Activated CD4-positive, alpha-beta T cell treated with anti-CD3 and anti-CD28 coated beads, Interleukin-2, amount 50 U/mL, for 48 hours (primary cell): ENCODE measurements at places on chromosomes 4 and X.

GRCh38 chr4:112142182-112142581, 3.1 kb upstream of the FAM241A start:
- no peak for DNase-seq

DNA sequence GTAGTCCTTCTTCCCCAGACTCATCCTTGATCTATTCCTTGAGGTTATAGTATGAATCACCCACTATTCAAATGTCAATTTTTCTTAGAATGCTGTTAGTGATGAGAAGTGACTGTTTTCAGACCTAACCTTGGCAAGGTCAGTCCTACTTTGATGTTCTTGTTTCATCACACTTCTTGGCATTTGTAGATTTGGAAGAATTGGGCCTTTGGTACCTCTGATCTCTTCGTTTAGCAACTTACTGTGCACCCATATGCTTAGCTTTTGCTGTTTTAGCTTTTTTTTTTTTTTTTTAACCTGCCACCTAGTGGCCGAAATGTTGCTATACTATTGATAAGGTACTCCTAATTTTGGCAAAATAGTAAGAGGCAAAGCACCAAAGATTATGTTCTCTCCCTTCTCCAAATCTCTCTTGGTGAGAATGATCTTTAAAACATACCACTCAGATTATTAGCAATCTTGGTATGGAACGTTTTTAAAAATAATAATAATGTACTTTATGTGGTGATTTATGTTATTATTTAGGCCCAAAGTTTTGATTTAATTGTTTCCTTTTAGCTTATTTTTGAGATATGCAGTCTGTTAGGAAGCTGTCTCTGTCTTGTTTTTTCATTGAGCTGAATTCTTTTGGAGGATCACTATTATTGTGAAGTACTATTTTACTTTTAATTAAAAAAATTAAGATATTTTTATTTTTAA, 16.6 kb downstream of the DCK start:
- no peak for DNase-seq

DNA sequence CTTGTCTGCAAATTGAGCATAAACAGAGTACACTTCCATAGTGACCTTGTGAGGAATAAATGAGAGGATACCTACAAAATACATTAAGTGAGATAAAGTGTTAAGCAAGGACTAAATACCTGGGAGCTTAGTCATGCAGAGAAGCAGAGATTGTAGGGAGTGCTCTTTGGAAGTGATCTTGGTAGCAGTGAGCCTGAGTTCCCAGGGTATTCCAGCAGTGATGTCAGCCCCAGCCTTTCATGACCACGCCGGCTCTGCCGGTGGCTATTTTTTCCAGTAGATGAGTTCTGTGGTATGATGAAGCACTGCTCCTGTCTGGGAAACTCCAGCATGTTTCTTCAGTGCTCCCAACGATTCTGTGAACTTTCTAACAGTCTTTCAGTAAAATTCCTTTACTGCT, 391.5 kb upstream of the IGFBP7 start:
- DNase-seq, result no peak

DNA sequence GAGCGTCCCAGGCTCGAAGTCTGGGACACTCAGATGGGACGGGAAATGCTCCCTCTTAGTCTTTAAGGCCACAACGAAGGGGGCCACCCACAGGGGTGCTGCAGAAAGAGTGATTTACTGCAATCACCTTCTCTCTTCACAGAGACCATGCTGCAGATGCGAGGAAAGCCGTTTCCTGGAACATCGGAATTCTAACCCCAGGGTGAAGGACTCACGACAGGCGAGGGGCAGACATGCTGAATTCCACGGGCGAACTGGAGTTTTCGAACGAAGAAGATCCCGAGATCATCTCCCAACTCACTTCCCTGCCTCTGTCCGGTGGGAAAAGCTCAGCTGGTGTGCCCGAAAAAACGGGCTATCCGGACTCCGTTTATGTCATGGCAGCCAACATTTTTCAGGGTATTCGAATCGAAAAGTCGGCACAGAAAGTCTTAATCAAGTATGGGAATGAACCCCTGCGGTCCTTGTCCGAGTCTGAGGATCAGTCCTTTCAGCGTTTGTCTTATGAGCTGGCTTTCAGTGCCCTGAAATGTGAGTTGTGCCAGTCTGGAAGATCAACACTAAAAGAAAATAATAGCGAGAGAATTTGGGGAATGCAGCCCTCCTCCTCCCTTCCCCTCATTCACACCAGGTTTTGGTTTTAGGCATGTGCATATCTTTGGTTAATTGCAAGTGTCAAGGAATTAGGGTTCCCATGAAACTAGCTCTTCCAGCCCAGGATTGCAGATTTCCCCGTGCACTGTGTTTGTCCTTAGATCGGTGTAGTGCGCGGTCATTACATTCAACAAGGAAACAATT, 905 bp downstream of the NSUN7 start:
- DNase-seq, result no peak

- no peak for DNase-seq
Measured at GRCh38 chr4:93199492-93199891, 629.1 kb upstream of the ATOH1 start.

DNA sequence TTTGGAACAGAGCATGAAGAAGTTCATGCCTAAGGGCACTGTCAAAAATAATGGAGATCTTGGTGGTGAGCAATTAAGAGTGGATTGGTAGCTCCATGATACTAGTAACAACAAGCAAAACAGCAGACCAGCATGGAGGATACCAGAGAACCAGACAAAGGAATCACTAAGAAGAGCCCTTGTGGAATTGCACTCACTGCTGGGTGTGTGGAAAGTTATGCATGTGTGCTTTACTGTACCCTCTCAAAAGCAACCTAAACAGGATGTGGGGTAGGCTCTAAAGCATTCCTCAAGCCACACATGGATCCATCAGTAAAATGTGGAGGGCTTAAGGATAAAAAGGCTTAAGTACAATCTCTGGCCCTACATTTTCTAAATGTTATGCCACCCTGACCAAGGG, 69.5 kb downstream of the AR start:
- DNase-seq, result no peak

- DNase-seq, result no peak
Measured at GRCh38 chrX:35919536-35920309, at the start of gene CFAP47. Gene CFAP47, plus strand, starts transcription at chrX:35919734. Its CDS starts 66 bp downstream, at chrX:35919800.

DNA sequence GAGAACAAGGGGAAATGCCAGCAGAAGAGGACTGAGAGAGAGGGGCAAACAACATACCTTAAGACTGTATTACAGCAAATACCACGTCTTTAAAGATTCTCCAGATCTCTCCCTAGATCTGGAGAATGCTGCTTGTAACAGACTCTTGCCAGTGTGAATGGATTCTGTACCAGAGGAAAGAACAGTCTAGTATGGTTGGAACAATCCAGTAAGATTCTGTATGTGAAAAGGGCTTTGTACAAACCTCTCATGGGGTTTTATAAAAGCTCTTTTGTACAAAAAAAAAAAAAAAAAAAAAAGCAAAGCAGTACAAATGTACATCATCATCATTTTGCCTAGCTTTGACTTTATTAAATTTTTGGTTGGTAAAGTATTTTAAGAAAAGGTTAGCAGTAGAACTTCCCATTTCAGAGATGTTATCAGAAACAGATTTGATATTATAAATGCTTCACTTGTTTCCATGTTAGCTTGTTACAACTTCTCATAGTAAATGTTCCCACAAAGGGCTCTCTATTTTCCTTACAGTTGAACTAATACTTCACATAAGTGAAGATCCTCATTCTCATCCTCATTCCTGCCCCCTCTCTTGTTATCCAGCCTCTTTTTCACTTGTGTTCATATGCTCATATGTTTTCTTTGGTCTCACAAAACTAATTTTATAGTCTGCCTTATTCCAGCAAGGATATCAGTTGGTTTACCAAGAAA, 144.2 kb downstream of the EDA start:
- DNase-seq, result no peak

DNA sequence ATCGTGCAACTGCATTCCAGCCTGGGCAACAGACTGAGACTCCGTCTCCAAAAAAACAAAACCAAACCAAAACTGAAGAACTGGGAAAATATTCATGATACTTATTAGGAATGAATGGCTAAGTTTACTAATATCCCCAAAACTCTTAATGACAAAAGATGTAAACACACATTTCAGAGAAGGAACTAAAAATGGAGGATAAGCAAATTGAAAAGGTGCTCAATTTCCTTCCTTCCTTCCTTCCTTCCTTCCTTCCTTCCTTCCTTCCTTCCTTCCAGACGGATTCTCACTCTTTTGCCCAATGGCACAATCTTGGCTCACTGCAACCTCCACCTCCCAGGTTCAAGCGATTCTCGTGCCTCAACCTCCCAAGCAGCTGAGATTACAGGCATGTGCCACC, 44.4 kb upstream of the CDKN2AIP start:
- no peak for DNase-seq
